ENCODE measurements at places on chromosomes 12 and 14.

- no peak for DNase-seq
Measured at GRCh38 chr14:93078870-93079269, 36.9 kb downstream of the ITPK1 start.

DNA sequence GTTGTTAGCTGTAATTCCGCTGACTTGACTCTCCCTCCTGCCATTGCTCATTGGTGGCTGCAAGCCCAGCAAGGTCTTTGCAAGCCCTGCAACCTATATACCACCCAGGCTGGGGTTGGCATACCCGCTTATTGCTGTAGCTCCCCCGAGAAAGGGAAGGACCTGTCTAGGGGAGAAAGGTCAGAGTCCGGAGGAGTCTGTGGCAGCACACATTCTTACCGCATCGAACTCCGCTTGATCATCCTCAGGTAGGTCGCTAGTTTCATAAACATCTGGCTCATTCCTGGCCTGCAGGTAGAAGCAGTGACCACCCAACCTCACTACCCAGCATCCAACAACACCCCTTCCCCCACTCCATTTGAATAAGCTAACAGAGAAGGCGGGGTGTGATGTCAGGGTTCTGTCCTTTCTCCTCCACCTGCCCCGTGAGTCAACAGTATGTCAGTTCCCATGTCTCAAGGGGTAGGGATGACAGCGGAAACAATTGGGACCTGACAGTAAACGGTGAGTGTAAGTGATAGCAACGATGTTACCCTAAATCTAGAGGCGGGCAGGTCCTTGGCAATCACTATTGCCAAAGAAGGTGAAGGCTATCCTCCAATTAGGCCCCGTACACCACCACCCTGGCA, 1.1 kb downstream of the DCTN2 start:
- DNase-seq, result no peak

DNA sequence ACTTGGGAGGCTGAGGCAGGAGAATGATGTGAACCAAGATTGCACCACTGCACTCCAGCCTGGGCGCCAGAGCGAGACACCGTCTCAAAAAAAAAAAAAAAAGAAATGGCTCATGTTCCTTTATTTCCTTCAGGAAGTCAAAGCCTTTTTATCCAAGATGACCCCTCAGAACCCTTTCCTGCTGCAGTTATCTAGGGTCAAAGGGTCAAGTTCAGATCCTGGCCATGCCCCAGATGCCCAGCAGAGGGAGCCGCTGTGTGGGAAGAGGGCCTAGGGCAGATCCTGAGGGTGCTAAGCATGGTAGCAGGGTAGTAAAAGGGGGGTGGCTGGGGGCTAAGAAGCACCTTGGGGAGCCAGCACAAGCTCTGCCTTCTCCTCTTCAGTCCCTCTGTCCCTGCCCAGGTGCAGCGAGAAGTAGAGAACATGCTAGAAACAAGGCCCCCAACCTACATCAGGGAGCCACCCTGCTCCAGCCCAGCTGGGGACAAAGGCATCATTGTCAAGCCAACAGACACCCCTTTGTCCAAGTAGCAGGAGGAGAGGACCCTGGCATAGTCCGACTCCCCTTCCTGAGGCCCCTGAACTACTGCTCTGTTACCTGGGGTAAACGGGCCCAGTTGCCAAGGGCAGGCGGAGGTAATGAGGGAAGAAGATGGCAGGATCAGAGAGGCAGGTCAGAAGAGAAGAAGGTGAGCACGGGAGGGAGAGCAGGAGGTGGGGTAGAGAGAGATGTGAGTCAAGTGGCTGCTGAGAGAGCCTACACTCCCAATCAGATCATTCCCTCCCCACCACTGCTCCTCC, 6.5 kb downstream of the NFE2 start:
- DNase-seq, result peak; percentile 28

DNA sequence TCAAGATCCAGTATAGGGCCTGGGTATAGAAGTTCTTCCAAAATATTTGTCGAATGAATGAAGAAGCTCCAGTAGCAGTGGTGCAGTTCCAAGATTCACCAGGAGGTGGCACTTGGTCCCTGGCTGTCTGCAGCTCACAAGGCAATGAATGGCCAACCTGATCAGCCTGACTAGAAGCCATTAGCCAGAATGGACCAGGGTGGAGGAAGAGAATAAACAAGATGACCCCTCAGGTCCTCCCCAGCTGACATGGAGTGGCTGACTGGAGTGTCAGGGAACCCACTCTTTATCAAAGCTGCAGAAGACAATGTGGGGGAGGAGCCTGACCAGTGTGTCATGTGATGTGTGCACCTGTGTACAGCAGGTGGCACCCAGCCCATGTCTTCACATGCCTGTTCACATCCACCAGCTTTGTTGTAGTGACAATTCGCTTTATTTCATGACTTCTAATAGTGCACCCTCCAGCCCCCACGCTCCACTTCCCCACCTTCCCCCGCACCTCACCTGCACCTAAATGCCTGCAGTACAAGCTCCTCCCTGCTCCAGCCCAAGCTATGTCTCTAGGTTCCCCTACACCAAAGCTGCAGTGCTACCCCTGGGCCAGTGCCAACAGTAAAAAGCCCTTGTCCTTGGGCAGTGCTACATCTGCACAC, 3.0 kb downstream of the LTBP2 start:
- DNase-seq, result peak; percentile 83

DNA sequence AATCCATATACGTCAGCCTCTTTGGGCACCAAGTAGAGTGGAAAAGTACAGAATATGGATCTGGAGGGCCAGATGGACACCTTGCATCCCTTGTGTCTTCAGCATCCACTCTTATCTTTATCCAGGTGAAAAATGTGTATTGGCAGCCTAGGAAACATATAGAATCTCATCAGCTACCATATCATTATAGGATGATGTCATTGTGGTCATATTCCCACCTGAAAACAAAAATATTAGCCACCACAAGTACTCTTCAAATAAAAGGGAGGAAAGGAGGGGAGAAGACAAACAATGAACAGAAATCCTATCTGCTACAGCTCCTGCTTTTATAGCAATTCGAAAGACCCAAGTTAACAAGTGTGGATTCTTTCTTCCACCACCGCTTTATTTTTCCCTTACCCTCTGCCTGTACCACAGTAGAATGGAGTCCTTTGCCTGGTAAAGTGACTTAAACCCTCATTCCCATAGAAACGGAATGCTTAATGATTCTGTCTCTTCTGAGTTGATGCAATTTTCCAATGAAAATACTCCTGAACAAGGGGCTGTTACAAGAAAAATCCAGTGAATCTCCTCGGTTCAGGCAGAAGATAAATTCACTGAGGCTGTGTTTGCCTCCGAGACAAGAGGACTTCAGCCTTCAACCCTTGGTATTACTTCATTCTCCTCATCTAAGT, 13.8 kb upstream of the IL26 start:
- no peak for DNase-seq

DNA sequence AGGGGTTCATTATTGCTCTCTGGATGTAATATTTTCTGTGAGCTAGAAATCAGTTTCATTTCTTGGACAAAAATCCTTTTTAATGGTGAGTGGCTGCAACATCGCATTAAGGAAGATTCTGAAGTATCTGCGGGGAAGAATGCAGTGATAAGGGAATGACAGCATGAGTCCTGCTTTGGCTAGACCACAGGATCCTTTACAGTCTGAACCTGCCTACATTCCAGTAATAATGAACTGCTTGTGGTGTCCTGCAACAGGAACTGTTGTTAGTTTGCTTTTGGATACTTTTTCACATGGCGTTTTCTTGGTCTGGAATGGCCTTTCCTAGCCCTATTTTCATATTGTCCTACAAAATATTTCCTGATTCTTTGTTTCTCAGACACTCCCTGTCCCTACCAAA, 15.7 kb downstream of the MDM2 start:
- DNase-seq, result no peak

GRCh38 chr14:64628940-64629408, 75.2 kb upstream of the PLEKHG3 start:
- DNase-seq, result no peak

- DNase-seq, result no peak
Measured at GRCh38 chr14:101352567-101352966, 208.7 kb upstream of the DIO3 start.

- DNase-seq, result no peak
Measured at GRCh38 chr12:5523396-5524115, 91.6 kb downstream of the NTF3 start.

GRCh38 chr12:64551676-64552075, 58.6 kb upstream of the RASSF3 start:
- no peak for DNase-seq

- DNase-seq, result no peak
Measured at GRCh38 chr12:120489018-120489417, 6.9 kb upstream of the DYNLL1 start.

- no peak for DNase-seq
Measured at GRCh38 chr14:79413734-79414428, 797.4 kb downstream of the DIO2 start.

DNA sequence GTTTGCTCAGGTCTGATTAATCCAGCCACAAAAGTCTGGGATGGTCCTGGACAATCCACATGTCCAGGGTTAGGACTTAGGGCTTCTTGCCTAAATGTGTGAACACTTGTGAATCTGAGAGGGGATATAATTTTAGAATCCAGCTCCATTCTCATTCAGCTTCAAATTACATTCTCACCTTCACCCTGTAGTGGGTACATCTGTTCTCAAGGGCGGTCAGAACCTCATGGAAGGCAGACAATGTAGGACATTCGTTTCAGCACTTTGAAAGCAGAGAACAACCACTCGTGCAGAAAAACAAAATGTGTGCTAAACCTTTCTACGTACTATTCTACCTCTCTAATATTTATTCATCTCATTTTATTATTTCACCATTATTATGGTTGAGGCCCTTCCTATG, 1.2 kb downstream of the TMEM229B start:
- no peak for DNase-seq

DNA sequence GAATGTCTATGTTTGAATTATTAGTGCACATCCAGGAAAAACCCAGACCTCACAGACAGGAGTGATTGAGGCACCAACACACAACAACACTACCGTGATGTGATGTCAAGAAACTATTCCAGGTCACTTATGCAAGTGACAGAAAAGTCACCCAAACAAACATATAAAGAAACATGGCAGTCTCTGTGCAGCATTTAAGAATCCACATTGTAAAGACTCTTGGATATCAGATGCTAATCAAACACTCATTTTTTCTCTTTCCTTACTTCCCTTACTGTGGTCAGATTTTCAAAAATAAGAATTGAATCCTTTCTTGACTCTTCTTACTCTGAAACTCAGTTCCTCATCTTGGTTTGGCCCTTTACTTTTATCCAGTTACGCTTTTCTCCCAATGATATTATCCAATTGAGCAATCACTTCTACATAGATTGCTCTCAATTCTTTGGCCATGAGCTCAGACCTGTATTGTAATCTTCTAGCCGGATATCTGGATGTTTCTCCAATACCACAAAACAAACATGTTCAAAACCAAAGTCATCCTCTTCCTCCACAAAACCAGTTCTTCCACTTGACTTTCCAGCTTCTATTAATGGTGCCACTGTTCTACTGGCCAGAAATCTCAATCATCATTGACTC, 115.4 kb downstream of the DUSP6 start:
- DNase-seq, result no peak

- no peak for DNase-seq
Measured at GRCh38 chr14:28983279-28983678, 216.7 kb downstream of the FOXG1 start.

GRCh38 chr14:53450871-53451270, 297.7 kb upstream of the DDHD1 start:
- DNase-seq, result no peak

- DNase-seq, result no peak
Measured at GRCh38 chr14:104383996-104384775, 195.4 kb upstream of the C14orf180 start.

- DNase-seq, result no peak
Measured at GRCh38 chr14:95258754-95259593, 60.7 kb downstream of the CLMN start.

DNA sequence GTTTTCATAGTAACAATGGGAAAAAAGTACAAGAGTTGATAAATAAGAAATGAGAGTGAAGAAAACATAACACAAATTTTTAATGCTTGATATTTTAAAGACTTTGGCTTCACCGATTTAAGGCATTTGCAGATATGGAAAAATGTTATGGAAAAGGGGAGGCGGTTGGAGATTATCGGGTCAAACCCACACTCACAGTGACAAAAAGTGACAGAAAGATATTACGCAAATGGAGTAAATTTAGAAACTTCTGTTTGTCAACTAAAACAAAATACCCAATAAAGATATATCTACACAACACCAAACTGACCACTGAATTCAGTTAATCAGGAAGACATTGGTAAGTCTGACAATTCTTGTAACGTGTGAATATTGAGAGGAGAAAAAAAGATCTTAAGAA, 2.5 kb downstream of the PPP1R12A start:
- DNase-seq, result no peak

- DNase-seq, result no peak
Measured at GRCh38 chr14:48580692-48581091, 905.3 kb upstream of the MDGA2 start.

GRCh38 chr12:86660488-86661147, 404.4 kb upstream of the MGAT4C start:
- no peak for DNase-seq

- DNase-seq, result no peak
Measured at GRCh38 chr14:92362781-92363235, 39.8 kb downstream of the SLC24A4 start.

GRCh38 chr12:122406701-122407164, 15.7 kb downstream of the CLIP1 start:
- no peak for DNase-seq

DNA sequence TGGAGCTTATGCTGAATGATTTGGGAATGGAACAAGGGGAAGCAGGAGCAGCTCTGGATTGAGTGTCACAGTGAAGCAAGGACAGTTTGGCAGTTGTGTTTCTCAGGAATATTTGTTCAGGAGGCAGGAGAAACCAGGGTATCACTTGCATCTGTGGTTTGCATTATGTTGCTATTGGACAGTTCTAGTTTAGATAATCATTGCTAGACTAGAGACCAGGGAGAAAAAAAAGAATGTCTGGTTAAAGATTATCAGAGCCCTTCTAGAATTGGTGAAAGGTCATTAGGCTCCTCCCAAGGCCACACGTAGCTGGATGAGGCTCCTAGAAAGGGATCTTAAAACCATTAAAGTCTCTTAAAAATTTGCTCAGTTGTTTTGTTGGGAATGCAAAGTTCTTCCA, 17.0 kb upstream of the SRSF5 start:
- no peak for DNase-seq

DNA sequence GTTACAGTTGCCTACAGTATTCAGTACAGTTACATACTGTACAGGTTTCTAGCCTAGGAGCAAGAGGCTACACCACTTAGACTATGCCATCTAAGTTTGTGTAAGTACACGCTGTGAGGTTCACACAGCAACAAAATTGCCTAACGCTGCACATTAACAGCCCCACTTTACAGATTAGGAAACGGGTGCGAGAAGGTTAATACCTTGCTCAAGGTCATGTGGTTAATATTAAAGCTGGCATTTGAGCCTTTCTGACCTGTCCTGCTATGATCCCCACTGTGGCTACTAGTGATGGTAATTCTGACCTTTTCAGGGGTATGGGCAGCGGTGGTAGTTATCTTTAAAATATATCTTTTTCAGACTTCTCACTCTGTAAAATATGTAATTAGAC, 20.9 kb downstream of the ACVR1B start:
- no peak for DNase-seq

DNA sequence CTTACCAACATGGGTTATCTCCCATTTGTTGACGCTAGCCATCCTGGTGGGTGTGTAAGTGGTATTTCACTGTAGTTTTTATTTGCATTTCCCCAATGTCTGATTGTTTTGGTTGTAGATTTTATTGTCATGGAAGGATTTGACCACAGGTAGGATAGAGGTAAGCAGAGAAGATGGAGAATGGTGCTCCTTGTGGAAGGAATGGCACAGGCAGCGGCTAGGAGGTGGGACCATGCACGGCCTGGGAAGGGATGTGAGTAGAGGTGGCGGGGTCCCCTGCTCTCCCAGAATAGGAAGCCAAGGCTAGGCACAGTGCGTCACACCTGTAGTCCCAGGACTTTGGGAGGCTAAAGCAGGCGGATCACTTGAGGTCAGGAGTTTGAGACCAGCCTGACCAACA, 41.4 kb downstream of the PHETA1 start:
- no peak for DNase-seq

Data from activated gamma-delta T cell treated with anti-CD3 and anti-CD28 coated beads, Interleukin-2, amount 50 U/mL, for 16 hours (primary cell).